ENCODE measurements at places on chromosomes 6 and 20.

- DNase-seq: no peak
Measured at GRCh38 chr20:31559704-31560093, 45.4 kb upstream of the ID1 start.

GRCh38 chr20:62388839-62389600, 2.1 kb downstream of the RPS21 start:
- no peak for DNase-seq

GRCh38 chr20:59829054-59829785, 104.2 kb downstream of the SYCP2 start:
- no peak for DNase-seq

DNA sequence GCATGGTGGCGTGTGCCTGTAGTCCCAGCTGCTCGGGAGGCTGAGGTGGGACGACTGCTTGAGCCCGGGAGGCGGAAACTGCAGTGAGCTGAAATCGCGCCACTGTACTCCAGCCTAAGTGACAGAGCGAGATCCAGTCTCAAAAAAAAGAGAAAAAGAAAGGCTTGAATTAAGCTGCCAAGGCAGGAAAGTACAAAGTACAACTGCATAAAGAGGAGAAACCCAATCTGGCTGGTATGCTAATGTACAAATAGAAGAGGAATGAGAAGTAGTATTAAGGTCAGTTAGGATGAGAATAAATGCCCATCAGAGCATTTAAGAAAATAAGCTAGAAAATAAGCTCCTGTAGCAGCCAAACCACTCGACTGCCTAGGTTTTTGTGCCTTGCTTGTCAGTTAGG, 23.1 kb upstream of the RPN2 start:
- no peak for DNase-seq

DNA sequence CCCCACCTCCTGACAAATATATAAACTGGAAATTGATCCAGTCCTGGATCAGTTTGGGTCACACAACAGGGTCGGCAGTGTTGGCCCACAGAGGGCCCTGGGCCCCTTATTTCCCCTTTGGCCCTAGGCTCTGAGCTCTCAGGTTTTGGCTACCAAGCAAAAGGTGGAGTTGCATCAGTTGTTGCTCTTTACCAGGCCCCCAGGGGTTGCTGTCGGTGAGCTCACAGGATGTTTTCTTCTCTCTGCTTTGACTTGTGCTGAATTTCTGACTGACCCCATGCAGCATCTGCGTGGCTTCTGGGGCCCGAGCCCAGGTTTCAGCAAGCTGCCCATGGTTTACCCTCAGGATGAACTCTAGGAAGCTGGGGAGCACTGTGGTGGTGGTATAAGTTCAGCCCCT, 44.6 kb downstream of the PPARD start:
- no peak for DNase-seq

DNA sequence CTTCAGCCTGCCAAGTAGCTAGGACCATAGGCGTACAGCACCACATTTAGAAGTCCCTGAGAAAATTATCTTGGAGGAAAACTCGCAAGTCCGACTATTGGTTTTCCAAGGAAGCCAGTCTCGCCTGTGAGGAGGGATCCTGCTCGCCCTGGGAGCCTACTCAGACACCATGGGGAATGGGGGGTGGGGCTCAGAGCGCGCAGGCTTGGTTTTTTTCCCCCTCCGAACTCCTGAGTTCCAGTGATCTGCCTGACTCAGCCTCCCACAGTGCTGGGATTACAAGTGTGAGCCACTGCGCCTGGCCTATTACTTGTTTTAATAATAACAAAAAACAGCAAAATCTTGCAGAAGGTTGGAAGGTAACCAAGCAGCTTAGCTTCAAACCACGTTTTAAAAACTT, 153.7 kb downstream of the OR2B2 start:
- no peak for DNase-seq

- no peak for DNase-seq
Measured at GRCh38 chr20:49297605-49298530, 20.0 kb upstream of the ZNFX1 start.

- no peak for DNase-seq
Measured at GRCh38 chr6:139313784-139314545, 22.2 kb upstream of the TXLNB start.

DNA sequence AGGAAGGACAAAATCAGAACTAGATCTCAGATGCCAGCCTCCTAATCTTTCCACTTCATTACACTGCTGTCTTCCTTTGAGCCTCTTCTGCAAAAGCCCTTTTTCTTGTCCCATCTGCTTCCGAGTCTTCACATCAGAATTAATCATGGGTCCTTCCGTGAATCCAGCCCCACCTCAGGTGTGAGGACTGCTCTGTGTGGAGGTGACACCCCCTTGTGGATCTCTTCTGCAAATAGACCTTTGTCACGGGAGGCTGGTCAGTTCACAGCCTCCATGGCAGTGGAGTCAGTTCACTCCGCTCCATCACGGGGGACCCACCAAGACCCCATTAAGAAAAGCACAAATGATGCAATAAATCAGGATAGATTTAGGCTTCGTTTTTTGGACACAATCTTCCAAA, 171.1 kb downstream of the ADAT2 start:
- no peak for DNase-seq

- DNase-seq: peak; percentile 4
Measured at GRCh38 chr6:160455541-160456213, 107.5 kb downstream of the SLC22A3 start.

DNA sequence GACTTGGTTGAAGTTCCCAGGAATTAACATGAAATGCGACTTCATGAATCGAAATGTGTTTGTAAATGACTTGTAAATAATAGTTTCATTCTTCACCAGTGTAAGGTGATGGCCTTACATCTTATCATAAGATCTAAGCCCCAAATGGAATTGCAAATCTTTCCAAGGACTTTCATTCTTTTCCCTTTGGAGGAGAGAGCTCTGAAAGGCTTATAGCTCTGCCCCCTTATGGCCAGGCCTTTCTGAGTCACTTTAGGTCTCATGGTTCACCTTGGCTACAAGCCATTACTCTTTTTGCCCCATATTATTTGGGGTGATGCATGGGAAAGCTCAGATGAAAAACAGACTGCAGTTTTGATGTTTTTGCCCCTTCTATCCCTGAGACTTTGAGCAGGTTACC, 209.1 kb upstream of the BMP2 start:
- DNase-seq: no peak

DNA sequence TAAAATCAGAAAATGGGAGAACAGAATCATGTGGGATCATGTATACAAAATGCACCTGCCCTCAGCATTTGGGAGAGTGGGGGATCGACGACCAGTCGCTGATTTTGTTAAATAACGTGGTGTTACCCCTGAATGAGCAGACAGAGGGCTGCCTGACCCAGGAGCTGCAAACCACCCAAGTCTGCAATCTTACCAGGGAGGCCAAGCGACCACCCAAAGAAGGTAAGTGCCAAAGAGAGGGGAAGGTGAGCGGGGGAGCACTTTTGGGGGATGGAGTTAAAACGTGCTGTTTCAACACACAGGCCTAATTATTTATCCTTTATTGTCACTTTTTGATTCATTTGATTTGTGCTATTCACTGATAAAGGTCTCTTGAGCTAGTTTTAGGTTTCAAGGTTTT, 4.1 kb downstream of the ADGRB3 start:
- no peak for DNase-seq

- DNase-seq: no peak
Measured at GRCh38 chr20:24779131-24779530, 169.9 kb upstream of the CST7 start.

GRCh38 chr20:44990425-44990824, 24.1 kb downstream of the STK4 start:
- DNase-seq: no peak

- no peak for DNase-seq
Measured at GRCh38 chr6:40552941-40553340, 34.2 kb downstream of the LRFN2 start.

- no peak for DNase-seq
Measured at GRCh38 chr20:46488451-46488850, 24.9 kb downstream of the ZNF334 start.

DNA sequence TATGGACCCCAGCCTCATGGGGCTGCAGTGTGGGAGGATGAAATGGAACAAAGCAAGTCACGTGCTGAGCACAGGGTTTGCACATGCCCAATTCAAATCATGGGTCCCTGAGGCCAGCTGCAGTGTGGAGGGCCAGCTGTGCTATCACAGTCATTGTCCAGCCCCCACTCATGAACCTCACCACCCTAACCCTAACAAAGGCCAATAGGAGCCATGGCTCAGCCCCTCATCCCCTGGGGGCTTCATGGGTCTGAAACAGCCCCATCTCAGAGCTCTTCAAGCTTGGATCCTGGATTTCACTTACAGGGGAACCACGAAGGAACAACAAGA, 125.6 kb upstream of the MAFB start:
- no peak for DNase-seq
